Anterior cingulate cortex (tissue), 58 donors: ENCODE measurements at places on chromosomes 12 and 14.

- DNase-seq: no peak
Observed at GRCh38 chr12:12722435-12723148, 5.4 kb downstream of the CDKN1B start.

DNA sequence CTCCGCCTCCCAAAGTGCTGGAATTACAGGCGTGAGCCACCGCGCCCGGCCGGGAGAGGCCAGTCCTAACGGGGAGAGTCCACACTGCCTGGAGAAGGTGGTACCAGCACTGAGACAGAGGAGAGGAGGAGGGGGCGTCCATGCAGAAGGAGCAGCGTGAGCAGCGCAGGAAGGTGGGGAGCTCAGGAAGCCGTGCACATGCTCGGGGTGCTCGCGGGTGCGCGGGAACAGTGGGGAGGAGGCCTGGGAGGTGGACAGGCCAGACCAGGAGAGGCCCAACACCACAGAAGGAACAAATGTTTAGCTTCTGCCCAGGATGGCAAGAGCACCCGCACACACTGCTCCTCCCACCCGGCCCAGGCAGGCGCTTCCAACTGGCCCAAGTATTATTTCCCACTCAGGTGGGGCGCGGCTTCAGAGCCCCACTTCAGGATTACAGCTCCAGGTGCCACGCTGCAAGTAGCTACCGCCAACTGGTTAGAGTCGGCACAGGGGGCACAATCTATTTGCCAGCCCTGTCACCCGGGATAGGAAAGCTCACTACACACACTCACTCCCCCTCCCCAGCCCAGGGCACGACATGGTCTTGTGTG, 80.8 kb upstream of the BCL11B start:
- DNase-seq: no peak

DNA sequence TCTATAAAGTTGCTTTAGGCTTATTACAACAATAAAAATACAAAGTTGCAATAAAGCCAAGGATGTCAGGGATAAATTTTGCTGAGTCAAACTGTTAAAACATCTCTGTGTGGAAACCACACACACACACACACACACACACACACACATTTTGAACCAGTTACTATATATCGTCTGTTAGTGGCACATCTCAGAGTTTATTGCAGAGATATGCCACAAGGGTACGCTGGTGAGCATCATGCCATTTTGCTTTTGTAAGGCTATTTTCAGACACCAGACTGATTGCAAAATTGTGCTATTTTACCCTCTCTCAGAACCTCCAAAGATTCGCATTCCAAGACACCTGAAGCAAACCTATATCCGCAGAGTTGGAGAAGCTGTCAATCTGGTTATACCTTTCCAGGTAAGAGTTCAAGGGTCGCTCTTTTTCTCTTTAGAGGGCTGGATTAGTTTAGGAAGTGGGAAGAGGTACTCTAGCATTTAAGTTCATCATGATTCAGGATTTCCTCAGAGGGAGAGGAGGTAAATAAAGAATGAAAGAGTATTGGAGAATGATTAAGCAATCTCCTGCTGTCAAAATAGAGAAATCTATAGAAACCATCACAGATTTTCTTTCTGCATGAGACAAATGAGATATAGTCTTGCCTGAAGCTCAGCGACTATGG, 27.3 kb upstream of the CHPT1 start:
- DNase-seq: no peak

GRCh38 chr14:64950889-64951288, 8.3 kb upstream of the GPX2 start:
- no peak for DNase-seq

- DNase-seq: no peak
Observed at GRCh38 chr14:77615361-77616132, 890 bp downstream of the SPTLC2 start.

GRCh38 chr12:116619246-116619645, 60.1 kb downstream of the MAP1LC3B2 start:
- no peak for DNase-seq

- DNase-seq: no peak
Observed at GRCh38 chr14:74426202-74426582, at the start of gene SYNDIG1L. Gene SYNDIG1L (minus strand): TSS chr14:74426210. CDS start chr14:74409744, 16,466 bp downstream.

GRCh38 chr14:95699412-95699811, 13.2 kb downstream of the TCL1B start:
- DNase-seq: no peak

DNA sequence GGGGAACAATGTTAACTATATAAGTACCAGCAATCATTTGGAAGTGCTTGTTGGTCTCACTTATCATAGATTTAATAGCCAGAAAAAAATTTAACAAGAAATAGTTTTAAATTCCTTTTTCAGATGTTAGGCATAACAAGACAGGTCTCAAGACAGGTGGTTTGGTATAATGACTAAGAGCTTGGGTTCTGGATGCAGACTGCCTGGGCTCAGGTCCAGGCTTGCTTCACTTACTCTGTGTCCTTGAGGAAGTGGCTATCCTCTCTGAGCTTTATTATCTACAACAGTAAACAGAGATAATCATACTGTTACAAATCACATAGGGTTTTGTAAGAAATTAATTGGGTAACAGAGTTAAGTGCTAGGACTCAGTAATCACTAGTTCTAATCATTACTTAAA, 338.0 kb upstream of the FLRT2 start:
- DNase-seq: no peak

DNA sequence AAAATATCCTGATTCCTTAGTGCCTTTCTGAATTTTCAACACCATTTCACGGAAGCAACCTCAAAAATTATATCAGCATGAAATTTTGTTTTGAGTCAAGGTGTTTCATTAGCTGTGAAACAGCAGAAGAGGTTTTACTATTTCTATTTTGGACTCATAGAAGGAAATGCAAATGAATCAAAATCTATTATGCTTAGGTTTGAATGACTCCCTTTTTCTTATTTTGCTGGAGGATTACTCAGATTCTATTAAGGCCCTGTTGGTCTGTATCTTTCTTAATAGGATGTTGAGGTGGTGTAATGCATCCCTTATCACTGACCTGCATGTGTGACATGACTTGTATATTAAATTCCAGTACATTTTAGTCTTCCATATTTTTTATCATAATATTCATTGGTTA, 165.8 kb downstream of the TMTC2 start:
- no peak for DNase-seq

DNA sequence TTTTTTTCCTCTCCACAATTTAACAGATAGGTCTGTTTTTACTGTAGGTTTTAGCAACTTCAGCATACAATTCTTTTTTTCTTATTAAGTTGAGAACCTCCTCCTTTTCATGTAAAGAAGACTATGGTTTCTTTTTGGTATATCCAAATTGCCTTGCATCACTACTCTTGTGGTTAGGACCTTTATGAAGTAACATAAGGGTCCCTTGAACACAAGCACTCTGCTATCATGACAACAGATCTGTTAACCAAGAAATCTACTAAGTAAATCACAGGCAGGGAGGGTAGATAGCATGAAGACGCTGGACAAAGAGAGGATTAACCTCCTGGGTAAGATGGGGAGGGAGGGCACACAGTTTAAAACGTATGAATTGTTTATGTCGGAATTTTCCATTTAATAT, 380.6 kb downstream of the CCDC91 start:
- no peak for DNase-seq

- no peak for DNase-seq
Observed at GRCh38 chr14:30657606-30658163, 35.6 kb downstream of the SCFD1 start.

- DNase-seq: no peak
Observed at GRCh38 chr14:100610511-100611217, 23.4 kb upstream of the BEGAIN start.

- DNase-seq: no peak
Observed at GRCh38 chr14:55127460-55127951, 1.5 kb upstream of the LGALS3 start.

DNA sequence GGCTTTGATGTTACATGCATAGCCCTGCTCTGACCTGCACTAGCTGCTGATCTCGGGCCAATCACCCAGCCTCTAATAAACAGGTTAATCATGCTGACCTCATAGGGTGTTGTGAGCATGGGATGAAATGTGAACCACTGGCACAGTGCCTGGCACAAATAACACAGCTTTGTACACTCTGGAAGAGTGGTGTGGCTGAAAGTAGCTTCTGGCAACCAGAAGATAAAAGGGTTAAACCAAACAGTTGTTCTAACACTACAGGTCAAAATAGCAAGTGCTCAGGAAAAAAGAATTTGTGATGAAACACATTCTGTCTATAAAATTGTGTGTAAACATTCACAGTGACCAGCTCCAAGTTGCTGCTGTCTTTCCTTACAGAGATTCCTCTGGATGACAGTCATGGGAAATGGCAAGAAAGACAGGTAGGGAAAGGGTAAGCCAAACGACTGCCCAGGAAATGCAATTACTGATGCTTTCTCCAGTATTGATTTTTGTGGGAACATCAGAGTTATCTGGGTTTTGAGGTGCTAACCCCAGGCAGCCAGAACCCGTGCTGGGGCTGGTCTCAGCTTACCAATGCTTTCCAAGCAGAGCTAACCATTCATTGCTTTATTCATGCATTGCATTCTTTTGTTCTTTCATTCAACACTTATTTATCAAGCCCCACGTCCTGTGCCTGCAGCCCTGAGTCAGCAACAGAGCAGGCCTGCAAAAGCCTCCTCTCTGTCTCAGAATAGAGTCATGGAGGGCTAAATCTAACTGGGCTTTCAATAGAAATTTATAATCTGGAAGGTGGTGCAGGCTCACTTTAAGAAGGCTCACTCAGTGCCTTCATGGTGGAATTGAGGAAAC, 38.1 kb upstream of the CAPRIN2 start:
- no peak for DNase-seq

GRCh38 chr12:56541631-56542030, 20.0 kb downstream of the RBMS2 start:
- no peak for DNase-seq

DNA sequence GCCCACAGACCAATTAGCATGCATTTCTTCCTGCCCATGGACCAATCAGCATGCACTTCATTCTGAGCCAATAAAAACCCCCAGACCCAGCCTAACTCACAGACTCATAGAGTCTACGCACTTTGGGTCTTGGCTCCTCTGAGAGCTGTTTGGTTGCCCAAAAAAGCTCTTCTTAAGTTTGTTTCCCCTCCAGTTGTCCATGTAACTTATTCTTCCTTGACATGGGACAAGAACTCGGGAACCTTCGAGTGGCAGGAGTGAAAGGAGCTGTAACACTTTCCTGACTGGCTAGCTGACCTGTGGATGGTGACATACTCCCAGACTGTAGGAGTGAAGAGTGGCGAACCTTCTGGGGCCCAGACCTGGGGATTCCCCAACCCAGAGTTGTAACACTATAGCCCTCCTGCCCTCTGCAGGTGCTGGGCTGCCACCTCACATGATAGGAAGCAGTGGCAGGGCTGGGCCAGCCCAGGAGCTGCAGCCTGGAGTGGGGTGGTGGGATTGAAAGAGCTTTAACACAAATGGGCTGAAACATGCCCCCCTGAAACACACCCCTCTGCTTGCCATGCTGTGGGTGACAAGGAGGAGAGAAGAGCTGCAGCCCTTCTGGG, 4.4 kb upstream of the BTBD7 start:
- no peak for DNase-seq

DNA sequence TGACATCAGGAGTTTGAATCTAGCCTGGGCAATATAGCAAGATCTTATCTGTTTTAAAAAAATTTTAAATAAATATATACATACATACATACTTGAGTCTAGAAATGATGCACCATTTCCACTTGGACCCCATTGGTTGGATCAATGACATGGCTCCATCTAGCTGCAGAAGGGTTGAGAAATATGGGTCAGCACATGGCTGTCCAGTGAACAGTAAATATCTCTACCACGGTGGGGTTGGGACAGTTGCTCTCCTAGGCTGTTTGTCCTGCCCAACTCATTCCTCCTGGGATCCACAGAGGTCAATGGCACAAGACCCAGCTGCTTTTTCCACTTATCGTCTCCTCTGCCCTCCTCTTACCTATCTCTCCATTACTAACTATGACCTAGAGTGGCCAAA, 23.6 kb downstream of the PLEKHH1 start:
- DNase-seq: no peak

GRCh38 chr12:48903363-48903981, 21.8 kb downstream of the FKBP11 start:
- no peak for DNase-seq

- no peak for DNase-seq
Observed at GRCh38 chr12:92341065-92341668, 195.5 kb upstream of the BTG1 start.

GRCh38 chr12:112602150-112602549, 183.4 kb downstream of the PTPN11 start:
- DNase-seq: no peak

DNA sequence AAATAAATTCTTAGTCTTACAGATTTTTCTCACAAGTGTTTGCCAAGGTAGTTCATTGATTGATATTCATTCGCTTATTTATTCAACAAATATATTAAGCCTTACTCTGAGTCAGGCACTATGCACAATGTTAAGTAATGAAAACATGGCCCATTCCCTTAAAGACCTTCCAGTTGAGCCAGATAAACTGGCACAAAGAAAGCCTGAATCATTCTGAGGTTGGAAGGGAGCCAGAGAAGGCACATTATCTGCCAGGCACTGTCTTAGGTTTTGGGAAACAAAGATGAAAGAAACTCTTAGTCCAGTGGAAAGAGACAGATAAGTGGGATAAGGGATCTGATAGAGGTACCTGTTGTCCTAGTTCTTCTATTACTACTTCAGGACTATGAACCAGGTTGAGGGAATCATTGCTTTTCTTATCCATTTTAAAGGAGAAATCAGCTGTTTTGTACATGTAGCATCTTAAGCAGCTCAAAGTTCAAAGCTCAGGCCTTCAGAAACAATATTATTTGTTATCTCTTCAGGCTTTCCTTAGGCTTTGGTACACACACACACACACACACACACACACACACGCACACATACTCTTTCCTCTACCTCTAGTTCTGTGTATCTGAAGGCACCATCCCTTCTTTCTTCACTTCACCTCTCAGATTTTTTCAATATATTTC, 27.0 kb downstream of the PDE6H start:
- DNase-seq: no peak

- no peak for DNase-seq
Observed at GRCh38 chr14:39060818-39061437, 42.1 kb downstream of the SEC23A start.

- no peak for DNase-seq
Observed at GRCh38 chr12:103557628-103558010, 29.5 kb upstream of the STAB2 start.

- DNase-seq: no peak
Observed at GRCh38 chr12:109693653-109694600, 19.7 kb upstream of the FAM222A start.

- no peak for DNase-seq
Observed at GRCh38 chr12:102421802-102422583, 58.4 kb downstream of the IGF1 start.

- no peak for DNase-seq
Observed at GRCh38 chr12:54173066-54173726, 15.6 kb downstream of the SMUG1 start.

DNA sequence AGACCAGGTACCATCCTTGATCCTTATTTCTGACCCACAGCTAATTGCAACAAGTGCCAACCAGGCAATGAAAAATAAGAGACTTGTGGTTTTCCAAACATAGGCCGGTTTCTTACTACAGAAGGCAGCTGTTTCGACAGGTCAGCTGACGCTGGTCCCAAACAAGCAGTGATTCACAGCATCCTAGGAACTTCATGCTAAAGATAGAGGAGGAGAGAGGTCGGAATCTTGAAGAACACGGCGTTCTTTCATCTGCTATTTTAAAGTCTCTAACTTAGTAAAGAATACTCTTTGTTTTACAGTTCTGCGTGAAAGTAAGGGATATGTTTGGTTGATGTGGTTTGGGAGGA, 28.1 kb upstream of the ADGRD1 start:
- no peak for DNase-seq
